Activated CD4-positive, alpha-beta memory T cell treated with anti-CD3 and anti-CD28 coated beads for 36 hours (primary cell): ENCODE measurements at places on chromosomes 4 and X. TPM values are rescaled to one million over a fixed set of nuclear protein-coding genes. Genes with fewer than 3 reads are reported as not detected.

The IL15 gene
- 1.4 TPM for total RNA-seq

The CA5B gene
- 13.1 TPM for total RNA-seq

The NRK gene
- not detected for total RNA-seq

The PHEX gene
- 2.1 TPM for total RNA-seq

The TEC gene
- 1.8 TPM for total RNA-seq

The GUF1 gene
- 28.0 TPM for total RNA-seq

The TCEAL5 gene
- total RNA-seq, result not detected

The KCND1 gene
- total RNA-seq, result 2.4 TPM

The FAAH2 gene
- total RNA-seq, result 10.3 TPM

The CT45A3 gene
- not detected for total RNA-seq

The OPHN1 gene
- 0.46 TPM for total RNA-seq

The WWC2 gene
- total RNA-seq, result 3.6 TPM

The ZNF182 gene
- total RNA-seq, result 6.5 TPM

The TLL1 gene
- not detected for total RNA-seq

The ADGRL3 gene
- total RNA-seq, result not detected
